ENCODE measurements at places on chromosomes 12 and 14.

- no peak for DNase-seq
Measured at GRCh38 chr12:1855241-1855640, 34.9 kb downstream of the LRTM2 start.

- DNase-seq, result no peak
Measured at GRCh38 chr12:43210485-43211192, 341.4 kb downstream of the ADAMTS20 start.

GRCh38 chr14:39474416-39474911 is 42.2 kb upstream of the FBXO33 start:
- DNase-seq, result no peak

DNA sequence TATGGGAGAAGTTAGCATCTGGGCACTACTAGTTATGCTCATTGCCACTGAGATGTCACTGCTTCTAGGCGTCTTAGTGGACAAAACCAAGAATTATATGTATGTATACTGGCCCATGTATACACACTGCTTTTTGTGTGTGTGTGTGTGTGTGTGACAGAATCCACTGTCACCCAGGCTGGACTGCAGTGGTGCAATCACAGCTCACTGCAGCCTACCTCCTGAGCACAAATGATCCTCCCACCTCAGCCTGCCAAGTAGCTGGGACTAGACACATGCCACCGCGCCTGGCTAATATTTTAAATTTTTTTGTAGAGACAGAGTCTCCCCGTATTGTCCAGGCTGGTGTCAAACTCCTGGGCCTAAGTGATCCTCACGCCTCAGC is 25.2 kb downstream of the LIMA1 start:
- no peak for DNase-seq

- no peak for DNase-seq
Measured at GRCh38 chr12:105084251-105085250, at the start of gene ALDH1L2. ALDH1L2 (minus strand) TSS chr12:105084458; CDS start chr12:105084436, 22 bp downstream.

DNA sequence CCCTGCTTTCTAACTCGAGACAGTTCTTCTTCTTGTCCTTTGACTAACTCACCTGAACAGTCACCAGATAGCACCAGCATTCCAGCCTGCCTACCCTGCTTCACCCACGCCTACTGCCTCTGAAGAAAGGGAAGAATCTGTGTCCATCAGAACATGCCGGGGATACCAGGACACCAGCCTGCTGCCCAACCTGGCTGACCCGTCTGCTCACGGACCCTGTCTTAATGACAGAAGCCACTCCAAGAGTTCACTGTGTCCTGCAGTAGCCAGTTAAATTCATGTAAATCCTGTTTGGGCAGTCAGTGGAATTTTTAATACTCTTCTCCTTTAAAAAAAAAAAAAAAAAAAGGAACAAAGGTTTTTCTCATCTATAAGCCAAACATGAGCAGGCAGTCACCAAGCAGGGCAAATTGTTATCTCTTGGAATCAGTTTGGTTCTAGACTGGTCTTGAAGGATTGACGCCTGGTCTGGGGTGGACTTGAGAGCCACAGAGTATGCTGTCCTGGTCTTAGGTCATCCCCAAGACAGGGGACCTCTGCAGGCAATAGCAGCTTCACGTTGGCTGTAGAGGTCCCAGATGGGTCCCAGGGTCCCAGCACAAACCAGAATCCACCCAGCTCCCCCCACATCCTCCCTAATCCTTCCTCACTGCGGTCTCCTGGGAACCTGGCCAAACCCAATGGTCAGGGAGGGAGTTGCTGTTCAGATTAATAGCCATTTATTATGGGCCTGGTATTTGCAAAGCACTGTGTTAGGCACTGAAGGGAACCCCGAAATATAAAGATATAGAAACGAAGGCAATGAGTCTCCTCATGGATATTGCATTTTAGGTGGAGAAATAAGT is 181.1 kb upstream of the HIF1A start:
- no peak for DNase-seq

DNA sequence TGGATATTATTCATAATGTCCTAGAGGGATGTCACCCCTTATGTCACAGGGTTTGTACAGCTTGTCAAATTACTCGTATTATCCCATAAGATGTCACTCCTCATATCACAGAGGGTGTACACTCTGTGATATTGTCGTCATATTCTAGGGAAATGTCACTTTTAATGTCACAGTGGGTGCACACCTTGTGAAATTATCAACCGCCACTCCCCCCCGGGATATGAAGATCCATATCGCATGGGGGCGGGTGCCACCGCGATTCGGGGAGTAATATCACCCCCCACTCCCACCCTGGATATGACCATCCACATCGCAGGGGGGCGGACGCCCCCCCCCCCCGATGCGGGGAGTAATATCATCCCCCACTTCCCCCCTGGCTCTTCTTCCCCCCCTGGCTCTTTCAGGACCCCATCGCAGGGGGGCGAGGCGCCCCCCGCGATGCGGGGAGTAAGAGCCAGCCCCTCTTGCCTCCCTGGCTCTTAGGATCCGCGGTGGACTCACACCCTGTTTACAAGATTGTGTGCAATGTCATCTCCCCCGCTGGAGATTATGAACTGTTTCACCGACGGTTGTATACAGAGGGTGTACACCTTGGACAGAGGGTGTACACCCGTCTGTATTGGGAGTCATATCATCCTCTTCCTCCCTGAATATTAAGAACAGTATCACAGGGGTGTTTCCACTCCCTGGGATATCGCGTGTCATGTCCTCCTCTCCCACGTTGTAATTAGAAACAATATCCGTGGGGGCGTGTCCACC is 92.8 kb downstream of the FRMD6 start:
- no peak for DNase-seq
